Kasumi-1 (cell line): ENCODE measurements at places on chromosomes 3 and 15.

- DNase-seq, result no peak
Observed at GRCh38 chr3:123728014-123728413, 143.2 kb upstream of the HACD2 start.

DNA sequence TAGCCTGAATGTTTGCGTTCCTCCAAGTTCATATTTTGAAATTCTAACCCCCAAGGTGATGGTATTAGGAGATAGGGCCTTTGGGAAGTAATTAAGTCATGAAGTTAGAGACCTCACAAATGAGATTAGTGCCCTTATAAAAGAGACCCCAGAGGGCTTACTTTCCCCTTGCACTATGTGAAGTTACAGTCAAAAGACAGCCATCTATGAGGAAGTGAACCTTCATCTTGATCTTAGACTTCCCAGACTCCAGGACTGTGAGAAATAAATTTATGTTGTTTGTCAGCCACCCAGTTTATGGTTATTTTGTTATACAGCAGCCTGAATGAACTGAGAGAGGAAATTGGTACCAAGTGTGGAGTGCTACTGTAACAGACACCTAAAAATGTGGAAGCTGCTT lies 74.4 kb downstream of the DAPK2 start:
- no peak for DNase-seq

DNA sequence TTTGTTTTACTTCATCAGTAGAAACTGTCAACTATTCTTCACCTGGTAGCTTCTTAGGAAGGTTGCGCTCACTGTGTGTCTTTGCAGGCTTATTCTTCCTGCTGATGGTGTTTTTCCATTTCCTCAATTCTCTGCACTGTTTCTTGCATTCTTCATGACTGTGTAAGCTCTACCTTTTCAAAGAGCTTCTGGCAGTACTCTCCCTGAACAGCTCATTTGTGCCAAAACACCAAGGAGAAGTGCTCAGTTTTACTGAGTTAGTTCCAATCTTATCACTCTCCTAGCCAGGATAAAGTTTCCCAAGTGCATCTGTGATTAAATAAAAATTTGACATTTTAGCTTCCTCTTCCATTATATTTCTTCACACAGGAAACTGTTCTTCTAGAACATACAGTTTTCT lies 339.8 kb downstream of the EPHA3 start:
- no peak for DNase-seq

DNA sequence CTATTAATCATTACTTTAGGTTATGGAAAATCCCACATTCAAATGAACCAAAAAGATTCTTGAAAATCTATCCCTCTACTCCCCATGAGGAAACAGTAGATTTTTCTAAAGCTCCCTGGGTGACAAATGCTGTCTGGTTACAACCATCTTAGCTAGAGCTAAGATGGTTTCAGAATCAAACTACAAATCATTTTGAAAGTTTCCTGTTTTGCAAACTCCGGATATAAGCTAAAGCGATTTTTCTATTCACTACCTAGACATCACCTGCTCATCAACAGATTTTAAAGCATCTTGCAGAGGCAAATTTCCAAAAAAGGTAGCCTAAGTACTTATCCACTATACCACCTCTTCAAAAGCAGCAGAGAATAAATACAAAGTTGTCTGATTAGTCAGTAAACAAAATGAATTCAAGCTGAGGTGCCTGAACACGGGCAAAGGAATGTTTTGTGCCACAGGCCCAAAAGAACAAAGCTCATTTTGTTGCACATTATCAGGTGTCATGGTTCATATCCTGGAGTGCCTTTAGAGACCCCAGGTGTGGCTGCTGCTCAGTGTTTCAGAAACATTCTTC lies 204.9 kb downstream of the TNIK start:
- no peak for DNase-seq

DNA sequence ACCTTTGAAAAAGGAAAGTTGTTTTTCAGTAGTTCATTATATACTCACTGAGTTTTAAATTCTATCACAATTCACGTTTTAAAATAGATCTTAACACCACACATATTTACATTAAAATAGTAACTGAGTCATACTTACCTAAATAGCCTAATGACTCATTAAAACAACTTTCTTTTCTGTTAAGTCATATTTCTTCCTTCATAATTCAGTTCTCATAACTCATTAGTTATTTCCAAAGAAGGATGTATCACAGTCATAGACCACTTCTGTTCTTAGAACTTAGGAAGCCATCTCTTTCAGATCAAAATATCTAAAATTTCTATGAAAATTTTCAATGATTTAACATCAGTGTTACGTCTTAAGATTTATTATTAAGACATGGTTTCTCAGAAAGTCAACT lies 885.9 kb downstream of the FHIT start:
- DNase-seq, result no peak
